ENCODE measurements at places on chromosomes 1 and 21.

- DNase-seq = no peak
Observed at GRCh38 chr1:176932114-176933104, 232.1 kb downstream of the ASTN1 start.

DNA sequence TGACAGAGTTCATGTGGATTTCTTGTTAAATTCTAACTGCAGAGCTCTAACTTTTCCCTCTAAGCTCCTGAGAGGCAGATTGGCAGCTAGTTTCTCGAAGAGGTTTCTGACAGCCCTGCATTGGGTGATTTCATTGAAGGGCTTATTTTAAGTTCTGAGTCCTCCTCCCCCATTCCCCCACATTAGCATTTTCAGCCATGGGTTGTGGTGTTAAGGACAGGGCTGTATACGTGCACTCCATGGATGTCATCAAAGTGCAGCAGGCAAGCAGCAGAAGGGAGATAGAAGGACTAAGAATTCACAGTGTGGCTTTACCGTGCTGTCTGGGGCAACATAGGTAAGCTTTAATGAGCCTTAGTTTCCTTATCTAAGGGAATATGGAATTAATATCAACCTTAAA is 19.0 kb downstream of the CRYZ start:
- no peak for DNase-seq

GRCh38 chr1:200260597-200261335 is 149.1 kb downstream of the ZNF281 start:
- DNase-seq = no peak

GRCh38 chr1:223683586-223684487 is 18.3 kb upstream of the CAPN8 start:
- peak; percentile 34 for DNase-seq

Measured in putamen (tissue), 1 donor.